Upper lobe of right lung (tissue), 1 donor: ENCODE measurements at places on chromosomes 3 and 15. TPM values are rescaled to one million over a fixed set of nuclear protein-coding genes. Genes with fewer than 3 reads are reported as not detected.

GRCh38 chr15:36791844-36792571 is 212.6 kb downstream of the CDIN1 start:
- no peaks in the 10 kb centered on the region for H3K36me3 ChIP-seq
- H3K27me3 ChIP-seq: no peaks in the 10 kb centered on the region
- H3K27ac ChIP-seq: no peak overlapping the region
- no peak for DNase-seq
- no peak overlapping the region for H3K4me3 ChIP-seq

- no peaks in the 10 kb centered on the region for H3K36me3 ChIP-seq
- H3K4me3 ChIP-seq: no peak overlapping the region
- DNase-seq: no peak
- H3K4me1 ChIP-seq: peaks cover 5% of the 10 kb centered on the region
Observed at GRCh38 chr3:63872135-63872924, 8.7 kb downstream of the ATXN7 start.

- H3K27me3 ChIP-seq: no peaks in the 10 kb centered on the region
- no peak overlapping the region for H3K27ac ChIP-seq
- DNase-seq: no peak
- no peak overlapping the region for H3K4me3 ChIP-seq
- no peaks in the 10 kb centered on the region for H3K4me1 ChIP-seq
Observed at GRCh38 chr15:99954361-99955180, 221.3 kb upstream of the LYSMD4 start.

CNTN3 gene
- total RNA-seq: 1.6 TPM

DNA sequence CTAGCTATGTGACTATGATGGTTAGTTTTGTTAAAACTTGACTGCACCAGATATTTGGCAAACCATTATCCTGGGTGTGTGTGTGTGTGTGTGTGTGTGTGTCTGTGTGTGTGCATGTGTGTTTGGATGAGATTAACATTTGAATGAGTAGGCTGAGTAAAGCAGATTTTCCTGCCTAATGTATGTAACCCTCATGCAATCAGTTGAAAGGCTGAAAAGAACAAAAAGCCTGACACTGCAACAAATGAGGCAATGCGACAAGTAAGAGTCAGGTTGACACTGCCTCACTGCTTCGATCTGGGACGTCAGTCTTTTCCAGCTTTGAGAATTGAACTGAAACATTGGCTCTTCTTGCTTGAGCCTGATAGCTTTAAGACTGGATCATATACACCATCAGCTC is 643.0 kb downstream of the NAALADL2 start:
- DNase-seq: no peak
- no peaks in the 10 kb centered on the region for H3K4me1 ChIP-seq
- H3K27me3 ChIP-seq: no peaks in the 10 kb centered on the region
- H3K27ac ChIP-seq: no peak overlapping the region
